ENCODE measurements at places on chromosomes 5 and 9. TPM values are rescaled to one million over a fixed set of nuclear protein-coding genes. Genes with fewer than 3 reads are reported as not detected.

DNA sequence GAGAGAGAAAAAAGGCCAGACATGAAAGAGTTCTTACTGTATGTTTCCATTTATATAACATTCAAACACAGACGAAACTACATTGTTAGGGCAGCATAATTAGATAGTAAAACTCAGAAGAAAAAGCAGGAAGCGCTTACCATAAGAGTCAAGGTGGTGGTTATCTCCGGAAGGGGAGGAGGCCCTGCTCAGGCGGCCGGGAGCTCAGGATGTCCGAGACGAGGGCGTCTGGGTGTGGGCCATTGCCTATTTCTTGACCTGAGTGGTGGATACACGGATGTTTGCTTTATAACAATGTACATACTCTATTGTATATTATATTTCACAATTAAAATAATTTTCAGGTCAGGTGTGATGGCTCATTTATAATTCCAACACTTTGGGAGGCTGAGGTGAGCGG is 80.9 kb upstream of the COL5A1 start:
- no peak for DNase-seq

SHB gene
- total RNA-seq, result 14.2 TPM

- DNase-seq, result no peak
Measured at GRCh38 chr9:77854258-77854915, 177.2 kb downstream of the GNAQ start.

ARL14EPL gene
- not detected for total RNA-seq

- DNase-seq, result no peak
Measured at GRCh38 chr9:126668058-126668457, 54.3 kb downstream of the LMX1B start.

DNA sequence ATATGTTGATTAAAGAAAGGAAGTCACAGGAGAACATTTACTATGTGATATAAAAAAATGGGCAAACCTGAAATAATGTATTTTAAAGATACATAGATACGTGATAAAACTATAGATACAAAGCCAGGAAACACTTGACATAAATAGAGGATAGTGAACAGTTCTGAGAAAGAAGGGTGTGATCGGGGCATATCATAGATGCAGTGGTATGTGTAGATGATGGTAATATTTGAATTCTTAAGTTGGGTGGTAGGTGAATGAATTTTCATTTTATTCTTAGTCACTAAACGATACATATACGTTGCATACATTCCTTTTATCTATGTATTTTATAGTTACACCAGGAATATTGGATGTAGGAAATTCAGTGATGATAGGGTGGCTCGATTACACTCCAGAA is 138.7 kb upstream of the ARRDC3 start:
- no peak for DNase-seq

DNA sequence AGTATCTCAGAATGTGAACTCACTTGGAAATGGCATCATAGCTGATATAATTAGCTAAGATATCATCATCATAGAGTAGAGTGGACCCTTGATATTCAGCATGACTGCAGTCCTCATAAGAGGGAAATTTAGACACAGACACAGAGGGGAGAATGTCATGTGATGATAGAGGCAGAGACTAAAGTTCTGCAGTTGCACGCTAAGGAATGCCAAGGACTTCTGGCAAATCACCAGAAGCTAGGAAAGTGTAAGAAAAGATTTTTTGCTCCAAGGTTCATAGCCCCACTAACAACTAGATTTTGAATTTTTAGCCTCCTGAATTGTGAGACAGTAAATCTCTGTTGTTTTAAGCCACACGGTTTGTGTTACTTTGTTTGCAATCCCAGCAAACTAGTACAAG is 612.6 kb upstream of the ST8SIA4 start:
- no peak for DNase-seq

DNA sequence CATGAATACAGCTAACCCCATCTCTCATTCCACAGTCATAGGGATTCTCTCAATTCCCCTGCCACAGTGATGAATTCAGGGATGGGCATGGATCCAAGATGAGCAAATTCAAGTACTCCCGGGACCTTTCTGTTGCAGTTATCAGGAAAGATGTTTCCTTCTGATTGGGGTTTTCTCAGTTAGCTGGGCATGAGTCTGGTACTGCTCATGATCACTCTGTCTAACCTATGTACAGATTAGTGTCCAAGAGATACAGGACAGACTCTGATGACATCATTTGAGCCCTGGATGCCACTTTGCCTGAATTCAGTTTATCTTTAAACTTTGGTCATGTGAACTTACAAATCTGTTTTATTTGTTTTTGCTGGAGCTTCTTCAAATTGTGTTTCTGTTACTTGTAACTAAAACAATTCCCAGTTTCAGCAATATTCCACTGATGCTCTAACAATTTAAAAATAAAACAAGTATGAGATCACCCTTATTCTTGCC is 257.7 kb upstream of the KLF9 start:
- no peak for DNase-seq

DNA sequence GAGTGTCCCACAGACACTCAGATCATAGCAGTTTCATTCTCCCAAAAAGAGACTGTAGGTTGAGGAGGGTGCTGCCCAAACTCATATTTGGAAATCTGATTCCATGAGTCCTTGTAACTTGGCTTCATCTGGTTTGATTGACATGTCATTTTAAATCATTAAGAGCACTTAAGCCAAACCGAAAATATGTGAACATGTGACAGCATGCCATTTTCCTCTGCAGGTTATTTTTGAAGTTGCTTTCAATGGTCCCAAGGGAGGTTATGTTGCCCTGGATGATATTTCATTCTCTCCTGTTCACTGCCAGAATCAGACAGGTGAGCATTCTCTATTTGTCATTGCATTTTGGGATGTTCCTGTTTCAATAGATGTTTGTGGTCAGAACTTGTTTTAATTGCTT is 87.6 kb downstream of the MAMDC2 start:
- DNase-seq, result no peak

SPATA31E1 gene
- not detected for total RNA-seq

DNA sequence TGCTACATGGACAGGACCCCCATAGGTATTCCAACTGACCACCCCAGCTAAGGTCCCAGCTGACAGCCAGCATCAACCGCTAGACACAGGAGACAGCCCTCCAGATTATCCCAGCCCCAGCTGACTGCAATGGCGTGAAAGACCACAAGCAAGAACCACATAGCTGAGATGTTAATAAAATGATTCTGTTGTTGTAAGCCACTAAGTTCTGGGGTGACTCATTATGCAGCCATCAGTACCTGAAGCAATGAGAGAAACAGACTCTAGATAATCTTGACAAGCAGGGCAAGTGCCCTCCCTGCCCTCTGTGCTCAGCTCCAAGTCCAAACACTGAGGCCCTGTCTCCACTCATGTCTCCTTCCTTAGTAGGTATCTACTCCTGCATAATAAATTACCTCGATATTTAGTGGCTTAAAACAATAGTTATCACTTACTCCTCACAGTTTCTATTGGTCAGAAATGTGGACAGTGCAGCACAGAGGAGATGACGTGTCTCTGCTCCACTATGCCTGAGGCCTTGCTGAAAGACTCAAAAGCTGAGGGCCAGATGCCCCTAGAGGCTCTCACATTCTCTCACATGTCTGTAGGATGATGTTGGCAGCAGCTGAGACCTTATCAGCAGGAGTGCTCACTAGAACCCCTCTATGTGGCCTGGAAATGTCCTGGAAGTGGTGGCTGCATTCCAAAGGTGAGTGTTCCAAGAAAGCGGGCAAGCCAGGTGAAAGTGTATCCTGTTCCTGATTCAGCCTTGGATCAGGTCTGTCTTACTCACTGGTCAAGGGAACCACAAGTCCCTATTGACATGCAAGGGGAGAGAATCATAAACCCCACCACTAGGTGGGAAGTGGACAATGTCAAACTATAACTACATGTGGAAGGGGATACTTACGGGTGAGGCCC is 2.5 kb downstream of the MGAT1 start:
- no peak for DNase-seq

CCNI2 gene
- total RNA-seq, result 0.16 TPM

PRR16 gene
- 6.1 TPM for total RNA-seq

CBY3 gene
- not detected for total RNA-seq

GRCh38 chr5:54344653-54345052 is 34.3 kb upstream of the ARL15 start:
- DNase-seq, result no peak

SOHLH1 gene
- total RNA-seq, result not detected

DNAJA1 gene
- total RNA-seq, result 203 TPM

CDH9 gene
- total RNA-seq, result 34.2 TPM

PCDHGA5 gene
- total RNA-seq, result 6.6 TPM

GRCh38 chr5:91742550-91742949 is 359.4 kb upstream of the ARRDC3 start:
- no peak for DNase-seq

DNA sequence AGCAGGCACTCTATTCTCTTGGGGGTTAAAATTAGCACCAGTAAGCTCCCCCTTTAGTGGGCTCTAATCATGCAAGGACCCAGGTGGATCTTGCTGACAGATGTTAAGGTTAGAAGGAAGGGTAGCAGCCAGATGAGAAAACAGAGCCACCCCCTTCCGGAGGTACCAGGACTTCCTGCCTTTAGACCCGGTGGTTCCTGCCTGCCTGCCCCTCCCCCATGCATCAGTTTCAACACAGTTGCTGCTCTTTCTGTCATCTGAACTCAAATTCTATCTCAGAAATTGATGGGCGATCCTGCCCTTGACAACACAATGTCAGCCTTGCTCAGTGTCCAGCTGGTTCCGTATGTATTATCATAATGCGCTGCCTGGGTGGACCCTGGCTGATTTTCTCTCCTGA is 287.3 kb downstream of the EBF1 start:
- DNase-seq, result no peak

- no peak for DNase-seq
Measured at GRCh38 chr9:22643541-22643940, 196.9 kb downstream of the DMRTA1 start.

- peak; percentile 54 for DNase-seq
Measured at GRCh38 chr5:14445576-14446290, 135.9 kb upstream of the OTULINL start.
